ENCODE measurements at places on chromosomes 11 and 22.

DNA sequence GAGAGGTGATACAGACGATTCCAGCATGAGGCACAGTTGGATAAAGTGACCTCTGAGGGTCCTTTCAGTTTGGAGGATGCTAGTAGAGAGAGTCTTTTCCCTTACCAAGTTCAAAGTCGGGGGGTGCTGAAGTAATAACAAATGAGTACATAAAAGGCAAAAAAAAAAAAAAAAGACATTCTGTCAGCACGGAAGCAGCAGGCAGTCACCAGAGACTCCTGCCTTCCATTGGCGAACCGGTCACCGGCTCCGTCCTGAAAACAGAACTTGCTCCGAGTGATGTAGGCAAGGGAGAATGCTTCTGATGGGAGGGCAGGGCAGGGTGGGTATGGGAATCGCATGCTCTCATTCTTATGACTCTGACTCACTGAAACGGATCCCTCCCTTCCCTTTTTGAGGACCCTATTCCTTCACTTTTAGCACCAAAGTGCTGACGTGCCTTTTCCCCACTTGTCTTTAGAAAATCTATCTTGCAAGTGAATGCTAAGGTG is 65.9 kb downstream of the PRR5L start:
- no peak for DNase-seq

DNA sequence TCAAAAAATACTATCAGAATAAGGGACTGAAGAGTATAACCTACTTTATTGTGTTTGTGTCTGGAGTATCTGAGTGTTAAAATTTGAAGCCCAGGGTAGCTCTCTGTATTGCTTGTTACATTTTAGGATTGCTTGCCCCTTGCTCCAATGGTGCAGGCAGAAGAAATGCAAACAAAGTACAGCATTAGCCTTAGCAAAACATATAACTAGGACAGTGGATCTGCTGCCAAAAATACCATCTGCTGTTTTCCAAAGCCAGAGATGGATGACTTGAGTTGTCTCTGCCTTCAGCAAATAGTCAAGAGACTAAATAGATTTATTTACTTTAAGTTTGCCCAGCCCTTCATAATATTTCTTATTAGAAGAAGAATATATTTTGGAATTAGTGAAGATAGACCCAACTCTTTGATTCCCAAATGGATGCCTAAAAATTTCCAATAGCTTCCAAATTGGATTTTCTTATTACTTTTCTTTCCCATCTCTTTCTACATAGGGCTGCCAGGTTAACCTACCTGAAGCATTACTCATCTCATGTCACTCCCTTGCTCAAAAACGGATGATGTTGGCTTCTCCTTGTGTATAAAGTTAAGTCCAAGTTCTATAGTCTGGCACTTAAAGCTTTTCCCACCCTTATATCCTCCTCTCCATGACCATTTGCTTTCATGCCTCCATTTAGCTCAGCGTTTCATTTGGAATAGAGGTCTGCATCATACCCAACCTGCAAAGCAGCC is 66.3 kb downstream of the LDLRAD3 start:
- DNase-seq = no peak

GRCh38 chr11:121664144-121664543 is 211.4 kb upstream of the SORL1-AS1 start:
- DNase-seq = no peak

DNA sequence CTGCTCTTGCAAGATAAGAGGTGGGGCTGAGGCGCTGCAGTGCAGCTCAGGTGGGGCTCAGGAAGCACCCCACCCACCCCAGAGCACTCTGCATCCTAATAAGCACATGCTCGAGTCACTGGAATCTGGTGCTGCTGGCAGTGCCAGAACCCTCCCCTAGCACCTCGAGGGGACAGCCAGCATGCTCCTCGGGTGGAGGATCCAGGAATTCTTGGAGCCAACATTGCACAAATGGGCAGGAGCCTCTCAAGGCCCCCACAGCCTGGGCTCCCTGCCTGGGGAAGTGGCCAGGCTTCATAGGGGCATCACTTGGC is 27.5 kb upstream of the CABP7 start:
- no peak for DNase-seq

- DNase-seq = no peak
Observed at GRCh38 chr11:104127828-104128227, 36.1 kb downstream of the PDGFD start.

DNA sequence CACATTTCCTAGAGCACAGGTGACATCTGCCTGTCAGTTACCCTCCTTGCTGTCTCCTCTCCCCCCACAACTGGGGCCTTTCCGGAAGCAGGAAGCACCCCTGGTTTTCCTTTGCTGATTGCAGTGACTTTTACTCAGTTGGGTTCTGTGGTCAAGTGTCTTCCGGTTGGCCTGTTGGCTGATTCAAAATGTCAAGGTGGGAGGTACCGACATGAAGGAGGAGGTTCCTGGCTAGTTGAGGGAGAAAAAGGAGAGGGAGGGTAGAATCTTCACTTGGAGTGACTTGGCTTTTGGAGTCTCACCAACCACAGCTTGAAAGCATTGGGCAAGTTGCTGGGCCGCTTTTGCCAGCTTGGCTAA is 9.3 kb upstream of the ADAMTS15 start:
- no peak for DNase-seq

- DNase-seq = no peak
Observed at GRCh38 chr11:19199048-19199447, 2.7 kb downstream of the CSRP3 start.

DNA sequence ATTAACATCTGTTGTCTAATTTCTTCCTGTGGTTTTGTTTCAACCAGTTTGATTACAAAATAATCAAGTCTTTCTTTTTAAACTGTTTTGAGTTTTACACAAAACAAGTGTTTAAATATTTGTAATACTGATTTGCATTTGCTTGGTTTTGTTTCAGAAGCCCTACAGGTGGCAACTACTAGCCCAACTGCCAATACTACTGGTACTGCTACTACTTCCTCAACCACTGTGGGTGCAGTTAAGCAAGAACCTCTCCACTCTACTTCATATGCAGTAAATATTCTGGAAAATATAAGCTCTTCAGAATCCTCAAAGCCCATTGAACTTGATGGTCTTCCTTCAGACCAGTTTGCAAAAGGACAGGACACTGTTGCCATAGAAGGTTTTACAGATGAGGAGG is 61.1 kb downstream of the QSER1 start:
- DNase-seq = no peak

- no peak for DNase-seq
Observed at GRCh38 chr11:64545619-64546018, 45.4 kb upstream of the SLC22A12 start.

Measured in GOT3 (cell line).